ENCODE measurements at places on chromosomes 16 and 17. TPM values are rescaled to one million over a fixed set of nuclear protein-coding genes. Genes with fewer than 3 reads are reported as not detected.

MTHFSD gene
- total RNA-seq: 19.0 TPM

TP53TG3F gene
- not detected for total RNA-seq

MPP3 gene
- 18.6 TPM for total RNA-seq

ARL5C gene
- total RNA-seq: not detected

PALB2 gene
- 8.3 TPM for total RNA-seq

PRSS8 gene
- not detected for total RNA-seq

ULK2 gene
- 20.1 TPM for total RNA-seq
